Fibroblast of villous mesenchyme (primary cell): ENCODE measurements at places on chromosomes 3 and 15. TPM values are rescaled to one million over a fixed set of nuclear protein-coding genes. Genes with fewer than 3 reads are reported as not detected.
A peak's percentile ranks its signal among the peaks of the same experiment; 100 is the strongest.

Gene NEO1
- total RNA-seq, result 38.3 and 60.5 TPM in 2 replicates

Gene GABRR3
- not detected in 2 replicates for total RNA-seq

Gene SH2D7
- not detected in 2 replicates for total RNA-seq

Gene TTLL13
- total RNA-seq, result under 0.01 and 0.32 TPM in 2 replicates

Gene STRIT1
- total RNA-seq, result not detected in 2 replicates

Gene TMC3
- not detected in 2 replicates for total RNA-seq

Gene ANO10
- 39.0 and 54.0 TPM in 2 replicates for total RNA-seq

Gene KCNAB1
- total RNA-seq, result 0.64 TPM in 1 of 2 replicates, not detected in the other

Gene KCNMB2
- total RNA-seq, result under 0.01 TPM in 1 of 2 replicates, not detected in the other

Gene GPR15
- not detected in 2 replicates for total RNA-seq

Gene MYLK
- total RNA-seq, result 558 and 807 TPM in 2 replicates

Gene MME
- total RNA-seq, result 310 and 479 TPM in 2 replicates

Gene TMEM158
- 22.9 and 46.7 TPM in 2 replicates for total RNA-seq

Gene CIAO2A
- 55.1 and 62.6 TPM in 2 replicates for total RNA-seq

GRCh38 chr3:146892041-146892440 is 286.9 kb upstream of the PLSCR5 start:
- no peak for DNase-seq

GRCh38 chr3:187136337-187136736 is 3.0 kb downstream of the RPL39L start:
- no peak for DNase-seq

GRCh38 chr3:189698811-189699210 is 67.6 kb downstream of the TP63 start:
- no peak for DNase-seq

DNA sequence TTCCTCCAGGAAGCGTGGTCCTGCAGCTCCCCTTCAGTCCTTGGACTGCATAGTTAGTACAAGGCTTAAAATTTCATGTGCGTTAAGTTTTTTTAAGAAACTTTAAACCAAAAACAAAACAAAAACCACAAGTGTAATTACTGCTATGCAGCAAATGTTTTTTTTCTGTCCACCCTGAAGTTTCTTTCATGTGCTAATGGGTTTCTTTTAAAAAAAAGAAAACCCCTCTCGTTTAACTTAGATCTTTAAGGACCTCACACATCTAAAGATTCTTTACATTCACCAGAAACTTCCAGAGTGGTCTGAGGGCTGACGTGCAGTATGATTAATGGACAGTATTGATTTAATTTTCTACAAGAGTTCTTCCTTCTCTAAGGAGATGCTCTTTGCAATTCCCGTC is 72.0 kb upstream of the PYGO1 start:
- DNase-seq, result peak; percentile 7

DNA sequence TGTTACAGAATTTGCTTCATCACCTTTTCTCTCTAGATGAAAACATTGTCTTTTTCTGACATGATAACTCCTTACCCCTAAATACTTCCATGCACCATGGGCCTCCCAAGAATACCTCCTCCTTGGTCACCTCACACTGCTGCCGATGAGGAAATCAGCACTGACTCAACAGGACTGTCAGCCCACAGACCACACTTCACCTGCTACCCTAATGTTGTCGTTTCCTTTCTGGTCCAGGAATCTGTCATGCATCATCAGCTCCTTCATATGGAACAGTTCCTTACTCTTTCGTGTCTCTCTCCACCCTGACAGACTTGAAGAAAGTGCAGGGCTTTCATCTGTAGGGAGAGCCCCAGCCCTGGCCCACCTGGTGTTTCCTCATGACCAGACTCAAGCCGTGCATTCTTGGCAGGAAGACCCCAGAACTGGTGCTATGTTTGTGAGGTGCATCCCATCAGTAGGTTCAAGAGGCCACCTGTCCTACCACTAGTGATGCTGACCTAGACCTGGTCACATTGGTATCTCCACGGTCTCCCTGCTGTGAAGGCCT is 41.1 kb upstream of the PLXNA1 start:
- no peak for DNase-seq

DNA sequence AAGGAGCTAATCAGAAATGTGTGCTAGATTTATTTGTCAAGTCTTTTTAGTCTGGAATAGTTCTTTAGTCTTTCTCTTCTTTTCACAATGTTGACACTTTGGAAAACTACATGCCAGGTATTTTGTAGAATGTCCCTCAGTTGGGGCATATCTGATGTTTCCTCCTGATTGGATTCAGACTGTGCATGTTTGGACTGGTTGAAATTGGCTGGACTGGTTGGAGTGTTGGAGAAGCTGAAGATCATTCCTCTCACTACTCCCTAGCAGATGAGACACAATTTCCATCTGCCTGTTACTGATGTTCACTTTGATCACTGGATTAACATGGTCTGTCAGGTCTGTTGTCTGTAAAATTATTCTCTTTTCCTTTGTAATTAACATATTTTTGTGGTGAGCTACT is 3.7 kb downstream of the NME9 start:
- no peak for DNase-seq

- peak; percentile 1 for DNase-seq
These were observed 48.6 kb downstream of the SHOX2 start for GRCh38 chr3:158057666-158058065.

GRCh38 chr15:60052796-60053195 is 48.7 kb downstream of the FOXB1 start:
- DNase-seq, result no peak

- DNase-seq, result no peak
These were observed 171.6 kb upstream of the MBNL1 start for GRCh38 chr3:152097120-152097519.

- DNase-seq, result peak; percentile 85
These were observed 342.8 kb downstream of the ERC2 start for GRCh38 chr3:56125358-56126005.

- DNase-seq, result peak; percentile 80
These were observed 74.5 kb downstream of the TLE3 start for GRCh38 chr15:70023064-70023768.

DNA sequence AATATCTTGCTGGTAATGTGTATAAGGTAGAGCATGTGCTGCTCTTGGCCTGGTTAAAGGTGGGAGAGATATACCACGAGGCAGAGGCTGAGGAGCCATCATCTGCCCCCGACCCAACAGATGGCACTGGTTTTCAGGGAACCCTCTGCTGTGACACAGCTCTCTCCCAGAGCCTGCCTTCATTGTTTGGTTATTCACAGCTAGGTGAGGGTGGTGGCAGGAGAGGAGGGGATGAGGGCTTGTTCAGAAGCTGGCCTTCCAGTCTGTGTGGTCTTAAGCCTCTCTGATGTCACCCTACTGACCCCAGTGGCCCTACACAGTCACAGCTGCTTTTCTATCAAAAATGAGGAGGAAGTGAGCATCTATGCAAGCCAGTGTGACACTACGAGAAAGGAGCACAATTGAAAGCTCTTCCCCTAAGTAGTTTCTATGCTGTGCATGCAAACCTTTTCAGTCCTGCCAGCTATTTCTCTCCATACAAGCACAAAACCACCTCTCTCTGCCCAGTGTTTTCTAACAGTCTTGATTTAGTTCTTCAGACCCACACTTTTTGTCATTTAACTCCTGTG is 258.4 kb upstream of the AGTR1 start:
- no peak for DNase-seq

- no peak for DNase-seq
These were observed 13.3 kb upstream of the CCR1 start for GRCh38 chr3:46221391-46221790.

GRCh38 chr15:87224404-87224803 is 1032.1 kb downstream of the NTRK3 start:
- no peak for DNase-seq

DNA sequence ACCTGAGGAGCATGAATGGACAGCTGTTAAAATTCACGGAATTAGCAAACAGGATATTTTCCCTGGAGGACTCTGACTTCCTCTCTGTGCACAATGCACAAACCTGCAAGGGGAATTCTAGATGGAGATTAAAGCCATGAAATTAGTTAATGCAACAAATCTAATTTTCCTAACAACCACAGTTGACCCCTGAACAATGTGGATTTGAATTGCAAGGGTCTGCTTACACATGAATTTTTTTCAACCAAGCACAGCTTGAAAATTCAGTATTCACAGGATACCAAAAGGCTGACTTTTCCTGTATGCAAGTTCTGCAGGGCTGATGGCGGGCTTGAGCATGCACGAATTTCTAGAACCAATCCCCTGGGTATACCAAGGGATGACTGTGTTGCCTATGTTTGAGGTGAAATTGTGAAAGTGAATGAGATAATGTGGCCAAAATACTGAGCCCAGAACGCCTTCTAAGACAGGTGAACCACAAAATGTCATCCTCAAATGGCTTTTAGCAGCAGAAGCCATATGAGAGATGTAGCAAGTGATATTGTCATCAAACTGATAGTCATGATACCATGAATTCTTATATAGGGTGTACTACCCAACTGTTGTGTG is 52.5 kb downstream of the COL8A1 start:
- no peak for DNase-seq

- DNase-seq, result no peak
These were observed 137.0 kb upstream of the GOLGA6L4 start for GRCh38 chr15:84098604-84099003.

GRCh38 chr3:112273536-112273935 is 20.5 kb downstream of the SLC9C1 start:
- no peak for DNase-seq

DNA sequence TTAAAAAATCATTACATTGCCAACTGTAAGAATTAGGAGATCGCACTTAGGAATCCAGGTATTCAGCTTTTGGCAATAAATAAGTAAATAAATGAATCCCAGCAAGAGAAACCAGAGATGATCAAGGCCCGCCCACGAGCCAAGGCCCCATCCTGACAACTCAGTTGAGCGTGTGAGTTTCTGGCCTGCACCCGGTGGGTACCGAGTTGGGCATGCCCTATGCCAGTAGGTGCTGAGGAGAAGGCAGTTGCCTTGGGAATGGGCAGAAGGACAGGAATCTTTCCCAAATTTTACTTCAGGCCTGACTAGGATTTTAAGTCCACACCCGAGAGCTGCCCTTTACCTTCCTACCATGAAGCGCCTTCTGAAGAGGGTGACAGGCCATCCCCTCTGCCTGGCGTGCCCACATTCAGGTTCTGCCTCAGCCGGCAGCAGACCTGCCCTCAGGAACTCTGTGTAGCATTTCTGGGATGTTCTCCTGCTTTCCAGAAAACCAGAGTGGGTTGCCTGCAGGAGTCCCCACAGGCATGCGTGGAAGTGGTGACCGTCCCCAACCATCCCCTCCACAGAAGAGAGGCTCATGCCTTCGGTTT is 99.3 kb upstream of the ALDH1A3 start:
- no peak for DNase-seq

- no peak for DNase-seq
These were observed 57.7 kb downstream of the SUMF1 start for GRCh38 chr3:4409415-4409814.

DNA sequence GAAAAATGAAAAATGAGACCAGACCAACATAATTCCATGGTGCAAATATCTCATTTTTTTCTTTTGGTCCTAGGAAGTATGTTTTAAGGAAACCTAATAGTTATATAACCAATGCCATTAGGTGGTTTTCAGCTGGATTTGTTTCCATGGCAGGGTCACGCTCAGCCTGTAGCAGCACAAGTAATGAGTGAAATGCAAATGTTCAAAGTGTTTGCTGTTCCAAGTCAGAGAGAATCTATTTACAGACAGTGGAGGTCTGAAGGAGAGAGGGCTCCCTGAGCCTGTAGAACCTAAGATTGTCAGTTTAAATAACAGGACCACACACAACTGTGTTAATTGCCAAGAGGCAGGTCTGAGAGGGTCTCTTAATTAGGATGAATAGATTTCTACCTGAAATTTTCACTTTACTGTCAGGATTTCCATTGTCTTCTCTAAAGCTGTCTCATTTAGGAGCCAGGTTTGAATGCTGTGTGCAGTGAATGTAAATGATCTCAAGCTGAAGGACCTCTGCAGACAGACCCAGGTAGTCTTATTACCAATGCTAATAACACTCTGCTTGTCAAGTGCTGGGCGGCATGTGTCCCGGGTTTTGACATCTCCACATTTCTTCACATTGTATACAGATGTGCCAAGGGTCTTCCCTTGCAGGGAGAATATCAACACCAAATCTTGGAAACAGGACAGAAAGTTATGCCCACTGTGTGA is 317.3 kb upstream of the NECTIN3 start:
- DNase-seq, result no peak

- no peak for DNase-seq
These were observed at the start of gene ALDH1A2 for GRCh38 chr15:58065445-58066041. ALDH1A2 (minus strand) TSS chr15:58065711; CDS start chr15:58065650, 61 bp downstream.

- DNase-seq, result no peak
These were observed 334.6 kb upstream of the ATP10A start for GRCh38 chr15:26197719-26198118.

GRCh38 chr3:183158551-183159006 is 4.0 kb downstream of the LAMP3 start:
- DNase-seq, result peak; percentile 18

- no peak for DNase-seq
These were observed 95.2 kb downstream of the KBTBD8 start for GRCh38 chr3:67093305-67093704.

- no peak for DNase-seq
These were observed 313.9 kb downstream of the POLQ start for GRCh38 chr3:121231872-121232271.

DNA sequence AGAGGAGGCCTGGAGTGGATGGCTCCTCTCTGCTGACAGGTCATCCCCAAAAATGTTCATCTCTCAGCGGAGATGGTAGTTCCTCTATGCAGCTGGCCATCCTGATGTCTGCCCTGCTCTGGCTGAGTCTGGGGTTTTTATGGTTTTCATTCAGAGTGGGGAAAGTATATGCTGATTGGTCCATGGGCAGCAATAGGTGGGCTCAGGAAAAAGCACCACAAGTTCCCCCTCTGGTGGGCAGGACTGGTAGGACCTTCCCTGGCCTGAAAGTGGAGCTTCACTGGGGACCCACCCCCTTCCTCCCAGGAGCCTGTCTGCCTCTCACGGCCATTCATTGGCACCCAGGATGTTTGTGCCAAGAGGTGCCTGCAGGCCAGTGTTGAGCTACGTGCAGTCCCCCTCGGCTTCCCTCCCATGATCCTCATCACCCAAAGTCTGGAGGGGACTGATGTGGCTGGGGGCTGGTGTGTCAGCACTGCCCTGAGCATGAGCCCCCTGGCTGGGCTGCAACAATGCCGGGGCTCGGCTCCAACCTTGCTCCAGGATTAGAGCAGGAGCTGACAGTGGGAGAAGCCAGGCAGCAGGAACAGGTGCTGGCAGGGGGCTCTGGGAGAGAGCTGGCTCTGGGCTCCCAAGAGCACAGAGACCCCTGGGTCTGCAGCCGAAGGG is 13.1 kb upstream of the BLOC1S6 start:
- DNase-seq, result peak; percentile 20

DNA sequence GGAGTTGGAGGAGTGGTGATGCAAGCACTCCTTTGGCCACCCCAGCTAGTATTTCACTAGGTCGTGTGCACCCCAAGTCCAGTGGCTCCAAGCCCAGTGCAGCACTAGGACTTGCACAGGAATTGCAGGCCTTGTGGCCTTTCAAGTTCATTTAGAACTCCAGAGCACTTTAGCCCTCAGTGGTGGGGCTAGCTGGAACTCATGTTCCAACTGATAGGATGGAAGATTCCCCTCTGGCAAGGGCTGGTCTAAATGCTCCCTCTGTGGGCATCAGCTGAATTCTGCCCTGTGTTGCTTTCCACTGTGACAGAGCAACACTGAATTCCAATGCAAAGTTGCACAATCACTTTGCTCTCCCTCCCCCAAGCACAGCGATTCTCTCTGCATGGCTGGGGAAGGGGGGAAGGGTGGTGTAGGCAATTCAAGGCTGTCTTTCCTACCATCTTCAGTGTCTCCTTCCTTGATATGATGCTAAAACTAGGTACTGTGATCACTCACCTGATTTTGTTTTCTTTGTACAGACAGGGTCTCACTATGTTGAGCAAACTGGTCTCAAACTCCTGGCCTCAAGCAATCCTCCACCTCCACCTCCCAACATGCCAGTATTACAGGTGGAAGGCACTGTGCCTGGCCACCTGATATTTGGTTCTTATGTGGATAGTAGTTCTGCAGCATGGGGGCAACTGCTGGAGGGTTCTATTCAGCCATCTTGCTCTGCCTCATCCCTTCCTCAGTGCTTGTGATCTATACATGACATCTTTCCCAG is 10.3 kb downstream of the USF3 start:
- DNase-seq, result peak; percentile 78
